ENCODE measurements at places on chromosomes 16 and 17.

DNA sequence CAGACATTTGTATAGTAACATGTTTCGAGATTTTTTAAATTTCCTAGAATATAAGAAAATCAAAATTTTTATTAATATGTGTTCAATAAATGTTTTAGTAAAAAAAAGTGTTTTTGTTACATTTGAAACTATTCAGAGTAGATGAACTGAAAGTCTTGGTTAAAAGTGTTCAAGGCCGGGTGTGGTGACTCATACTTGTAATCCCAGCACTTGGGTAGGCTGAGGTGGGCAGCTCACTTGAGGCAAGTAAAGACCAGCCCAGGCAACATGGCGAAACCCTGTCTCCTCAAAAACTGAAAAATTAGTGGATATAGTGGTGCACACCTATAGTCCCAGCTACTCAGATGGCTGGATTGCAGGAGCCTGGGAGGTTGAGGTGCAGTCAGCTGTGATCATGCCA, 16.8 kb upstream of the PHKG2 start:
- no peak for DNase-seq

DNA sequence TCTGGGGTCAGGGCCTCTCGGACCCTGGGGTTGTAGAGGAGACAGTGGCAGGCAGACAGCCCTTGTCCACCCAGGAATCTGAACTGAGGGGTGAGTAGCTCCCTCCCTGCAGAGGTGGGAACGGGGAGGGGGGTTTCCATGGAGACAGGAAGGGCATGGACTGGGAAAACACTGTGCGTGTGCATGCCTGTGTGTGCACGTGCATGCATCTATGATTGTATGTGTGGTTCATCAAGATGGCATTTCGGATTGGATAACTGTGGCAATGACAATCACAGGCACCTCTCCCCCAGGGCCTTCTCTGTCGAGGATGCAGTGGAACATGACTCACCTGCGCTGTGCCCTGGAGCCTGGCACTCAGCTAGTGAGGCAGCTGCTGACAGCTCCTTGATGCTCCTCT, 6.1 kb upstream of the CD300C start:
- no peak for DNase-seq

- DNase-seq = no peak
Measured at GRCh38 chr17:38867179-38867967, 2.5 kb upstream of the LASP1 start.

GRCh38 chr16:87829988-87830672, 39.2 kb downstream of the SLC7A5 start:
- DNase-seq = no peak
